ENCODE measurements at places on chromosomes 4 and X.

- no peak for DNase-seq
Measured at GRCh38 chr4:9835430-9835829, 54.0 kb downstream of the DRD5 start.

- DNase-seq: no peak
Measured at GRCh38 chrX:118577041-118577440, 81.4 kb downstream of the DOCK11 start.

DNA sequence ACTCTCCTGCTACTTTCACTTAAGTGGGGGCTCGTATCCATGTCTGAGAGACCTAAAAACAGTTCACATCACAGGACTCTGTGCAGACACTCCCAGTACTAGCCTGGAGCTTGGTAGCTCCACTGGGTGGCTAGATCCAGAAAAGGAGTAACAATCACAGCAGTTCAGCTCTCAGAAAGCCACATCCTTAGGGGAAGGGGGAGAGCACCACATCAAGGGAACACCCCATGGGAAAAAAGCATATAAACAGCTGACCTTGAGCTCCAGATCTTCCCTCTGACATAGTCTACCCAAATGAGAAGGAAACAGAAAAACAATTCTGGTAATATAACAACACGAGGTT, 175.8 kb downstream of the FAM13A start:
- no peak for DNase-seq

DNA sequence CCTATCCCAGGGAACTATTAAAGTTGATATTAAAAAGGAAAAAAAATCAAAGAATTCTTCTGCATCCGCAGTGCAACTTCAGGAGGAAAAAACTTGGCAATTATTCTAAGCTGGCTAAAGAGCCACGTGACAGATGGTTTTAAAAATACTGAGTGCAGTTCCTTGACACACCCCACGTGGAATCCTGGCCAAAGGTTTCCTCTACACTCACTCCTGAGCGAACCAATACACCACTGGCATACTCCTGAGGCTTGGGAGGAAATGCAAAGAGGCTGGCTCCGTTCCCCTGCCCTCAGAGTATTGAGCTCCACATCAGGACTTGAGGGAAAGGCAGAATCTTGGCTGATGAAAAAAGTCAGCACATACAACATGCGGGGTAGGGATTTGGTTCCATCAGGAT, 133.8 kb upstream of the ATP6AP2 start:
- DNase-seq: no peak

- no peak for DNase-seq
Measured at GRCh38 chrX:2697741-2698299, 6.7 kb downstream of the CD99 start.

- no peak for DNase-seq
Measured at GRCh38 chr4:57098941-57099340, 11.2 kb downstream of the IGFBP7 start.

DNA sequence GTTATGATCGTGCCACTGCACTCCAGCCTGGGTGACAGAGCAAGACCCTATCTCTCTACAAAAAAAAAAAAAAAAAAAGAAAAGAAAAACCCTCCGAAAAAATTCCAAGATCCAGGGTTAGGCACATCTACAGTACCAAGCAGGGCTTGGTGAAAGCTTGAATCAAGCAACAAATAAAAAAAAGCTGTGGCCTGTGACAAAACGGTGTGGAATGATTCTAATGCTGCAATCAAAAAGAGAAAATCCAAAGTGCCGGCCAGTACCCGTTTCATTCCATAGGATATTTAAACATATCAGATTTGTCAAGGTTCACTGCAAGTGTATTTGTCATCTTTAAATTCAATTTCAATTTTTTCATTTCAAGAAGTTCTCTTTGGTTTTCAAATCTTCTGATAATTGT, 20.5 kb downstream of the RWDD4 start:
- no peak for DNase-seq

DNA sequence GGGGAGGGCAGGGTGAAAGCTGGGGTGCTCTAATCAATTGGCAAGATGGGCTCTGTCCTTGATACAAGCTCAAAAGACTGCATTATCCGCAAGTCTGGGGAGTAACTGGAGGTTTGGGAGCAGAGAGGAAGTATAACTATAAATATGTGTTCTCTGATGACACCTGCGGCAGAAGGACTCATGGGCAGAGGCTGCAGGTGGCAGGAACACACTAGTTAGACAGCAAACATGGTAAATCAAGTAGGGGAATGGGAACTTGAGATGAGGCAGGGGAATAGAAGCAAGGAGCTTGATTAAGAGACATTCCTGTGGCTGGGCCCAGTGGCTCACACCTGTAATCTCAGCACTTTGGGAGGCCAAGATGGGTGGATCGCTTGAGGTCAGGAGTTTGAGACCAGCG, 30.3 kb downstream of the SH3KBP1 start:
- DNase-seq: no peak

DNA sequence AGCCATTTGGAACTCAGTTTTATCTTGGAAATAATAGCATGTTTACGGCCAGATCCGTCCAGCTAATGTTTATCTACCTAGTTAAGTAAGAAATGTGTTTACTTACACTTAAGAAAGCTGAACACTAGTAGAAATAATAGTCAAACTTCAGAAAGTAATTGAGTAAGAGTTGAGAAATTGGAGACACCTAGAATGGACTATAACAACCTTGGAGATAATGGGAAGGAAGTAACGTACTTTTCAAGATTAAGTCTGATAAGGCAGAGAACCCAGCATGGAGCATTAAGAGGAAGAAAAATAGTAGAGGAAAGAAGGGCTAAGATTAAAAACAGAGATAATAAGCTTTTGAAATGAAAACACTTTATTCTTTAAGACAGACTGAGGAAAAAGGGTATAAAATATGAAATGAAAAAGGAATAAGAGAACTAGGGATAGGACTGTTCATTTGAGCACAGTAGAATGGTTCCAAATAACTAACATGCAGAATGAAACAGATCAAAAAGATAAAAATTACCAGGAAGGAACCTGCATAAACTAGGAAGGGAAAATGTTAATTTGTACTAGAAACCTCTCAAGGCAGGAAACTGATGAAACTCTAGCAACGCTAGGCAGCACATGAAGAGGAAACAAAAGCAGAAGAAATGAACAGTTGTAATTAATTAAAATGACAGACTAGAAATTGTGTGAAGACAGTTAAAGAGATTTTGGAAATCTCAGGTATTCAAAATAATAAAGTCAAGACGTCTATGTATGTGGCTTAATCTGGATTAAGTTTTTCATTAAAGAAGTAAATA, 71.7 kb downstream of the FBXW7 start:
- no peak for DNase-seq

GRCh38 chr4:150647008-150647407, 65.1 kb downstream of the MAB21L2 start:
- no peak for DNase-seq

- DNase-seq: no peak
Measured at GRCh38 chrX:12970691-12971202, 4.2 kb upstream of the TMSB4X start.

GRCh38 chrX:123860983-123861382, 1.1 kb downstream of the XIAP start:
- no peak for DNase-seq

DNA sequence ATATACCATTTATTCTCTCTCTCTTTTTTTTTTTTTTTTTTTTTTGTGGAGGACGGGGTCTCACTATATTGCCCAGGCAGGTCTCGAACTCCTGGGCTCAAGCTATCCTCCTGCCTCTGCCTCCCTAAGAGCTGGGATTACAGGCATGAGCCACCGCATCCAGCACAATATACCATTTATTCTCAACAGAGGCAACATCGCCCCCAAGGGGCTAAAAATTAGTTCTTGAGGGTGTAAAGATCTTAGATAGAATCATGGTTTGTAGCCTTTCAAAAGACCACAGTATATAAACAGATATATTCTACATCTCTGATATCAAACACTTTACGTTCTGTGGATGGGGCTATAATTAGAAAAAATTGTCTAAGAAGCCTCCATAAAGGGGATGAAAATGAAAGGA, 39.8 kb upstream of the TCEAL2 start:
- DNase-seq: no peak

DNA sequence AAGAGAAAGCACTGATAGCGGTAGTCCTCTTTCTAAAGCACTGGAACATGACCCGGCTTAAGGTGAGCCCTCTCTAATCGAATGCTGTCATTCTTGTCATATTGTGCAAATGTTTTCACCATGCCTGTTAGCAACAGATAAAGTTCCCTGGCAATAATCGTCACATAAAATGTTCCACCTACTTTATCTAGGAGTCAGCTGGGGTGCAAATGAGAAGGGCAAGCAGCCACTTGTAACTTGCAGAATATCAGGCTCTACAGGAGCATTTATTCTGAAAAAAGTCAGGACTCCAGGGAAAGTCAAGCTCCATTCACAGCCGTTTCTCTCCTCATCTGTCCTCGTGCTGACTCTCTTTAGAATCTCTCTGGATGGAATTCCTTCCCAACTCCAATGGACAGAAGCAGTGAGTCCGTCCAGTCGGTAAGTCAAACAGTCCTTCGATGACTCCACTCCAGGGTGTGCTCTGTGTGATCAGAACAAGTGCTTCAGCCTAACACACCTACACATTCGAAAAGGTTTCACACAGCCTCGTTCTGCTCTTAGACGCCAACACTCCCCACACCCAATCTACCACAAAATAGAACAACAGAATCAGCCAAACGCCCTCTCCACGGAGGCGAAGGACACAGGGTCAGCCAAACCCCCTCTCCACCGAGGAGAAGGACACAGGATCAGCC, 101.7 kb upstream of the FRG1 start:
- no peak for DNase-seq

GRCh38 chr4:145339075-145339725, 142.5 kb upstream of the SMAD1 start:
- no peak for DNase-seq

- DNase-seq: no peak
Measured at GRCh38 chr4:94202769-94203168, 4.9 kb upstream of the SMARCAD1 start.

DNA sequence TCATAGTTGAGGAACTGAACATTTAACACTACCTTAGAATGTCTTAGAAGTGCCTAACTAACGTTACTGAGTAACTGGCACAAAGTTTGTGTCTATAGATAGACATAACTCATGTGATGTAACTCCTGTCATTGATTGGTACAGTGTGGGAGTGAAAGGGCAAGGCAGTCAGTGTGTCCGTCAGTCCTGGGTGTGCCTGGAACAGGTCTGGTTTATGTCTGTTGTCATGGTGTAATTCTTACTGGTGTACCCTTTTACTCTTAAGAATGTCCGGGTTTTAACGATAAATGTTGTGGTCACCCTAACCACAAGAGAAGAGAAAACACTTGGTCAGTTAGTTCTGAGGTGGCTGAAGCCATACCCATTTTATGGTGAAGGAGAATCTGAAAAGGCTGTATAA, 93.1 kb upstream of the ESX1 start:
- no peak for DNase-seq

- DNase-seq: no peak
Measured at GRCh38 chr4:181827246-181827645, 416.0 kb upstream of the TENM3 start.

GRCh38 chrX:11724122-11725017, 33.7 kb upstream of the MSL3 start:
- DNase-seq: no peak

- DNase-seq: no peak
Measured at GRCh38 chr4:26148927-26149326, 171.9 kb upstream of the RBPJ start.

GRCh38 chrX:45352611-45353010, 151.9 kb upstream of the DIPK2B start:
- DNase-seq: no peak

GRCh38 chr4:74315376-74315775, 7.1 kb downstream of the EPGN start:
- DNase-seq: no peak

DNA sequence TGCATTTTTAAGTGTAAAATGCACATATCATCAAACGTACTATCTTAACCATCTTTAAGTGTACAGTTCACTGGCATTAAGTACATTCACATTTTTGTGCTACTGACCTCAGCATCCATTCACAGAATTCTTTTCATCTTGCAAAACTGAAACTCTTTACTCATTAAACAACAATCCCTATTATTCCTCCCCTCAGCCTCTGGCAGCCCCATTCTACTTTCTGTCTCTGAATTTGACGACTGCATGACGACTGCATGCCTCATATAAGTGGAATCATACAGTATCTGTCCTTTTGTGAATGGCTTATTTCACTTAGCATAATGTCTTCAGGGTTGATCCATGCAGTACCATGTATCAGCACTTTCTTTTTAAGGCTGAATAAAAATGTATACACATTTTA, 38.7 kb downstream of the CNKSR2 start:
- no peak for DNase-seq

GRCh38 chrX:103536071-103536470, 16.8 kb upstream of the RAB40A start:
- DNase-seq: no peak

GRCh38 chrX:116238093-116238492, 67.5 kb downstream of the AGTR2 start:
- DNase-seq: no peak

DNA sequence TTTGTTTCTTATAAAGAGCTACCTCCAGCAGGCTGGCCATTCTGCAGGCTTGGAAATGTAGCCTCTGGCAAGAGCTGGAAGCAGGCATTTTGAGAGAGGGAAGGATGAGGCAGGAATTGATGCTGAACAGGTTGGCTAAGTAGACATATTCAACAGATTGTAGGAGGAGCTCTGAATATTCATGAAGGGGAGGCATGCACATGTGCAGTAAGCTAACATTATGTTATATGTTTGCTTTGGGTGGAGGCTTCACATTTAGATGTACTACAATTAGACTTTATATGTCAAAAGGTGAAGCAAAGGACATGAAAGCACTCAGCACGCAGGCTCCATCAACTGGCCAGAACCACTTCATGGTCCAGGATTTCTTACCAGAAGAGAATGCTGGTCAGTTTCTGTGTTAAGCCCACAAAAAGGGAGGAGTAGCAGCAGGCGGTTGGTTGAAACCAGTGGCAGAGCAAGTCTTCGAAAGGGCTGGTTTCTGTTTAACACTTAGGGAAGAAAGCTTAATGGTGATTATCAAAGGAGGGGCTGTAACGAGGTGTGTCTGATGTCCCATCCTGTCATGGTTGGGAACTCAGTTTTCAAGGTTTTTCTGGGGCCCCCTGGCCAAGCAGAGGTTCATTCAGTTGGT, 54.8 kb downstream of the FGFBP1 start:
- no peak for DNase-seq

DNA sequence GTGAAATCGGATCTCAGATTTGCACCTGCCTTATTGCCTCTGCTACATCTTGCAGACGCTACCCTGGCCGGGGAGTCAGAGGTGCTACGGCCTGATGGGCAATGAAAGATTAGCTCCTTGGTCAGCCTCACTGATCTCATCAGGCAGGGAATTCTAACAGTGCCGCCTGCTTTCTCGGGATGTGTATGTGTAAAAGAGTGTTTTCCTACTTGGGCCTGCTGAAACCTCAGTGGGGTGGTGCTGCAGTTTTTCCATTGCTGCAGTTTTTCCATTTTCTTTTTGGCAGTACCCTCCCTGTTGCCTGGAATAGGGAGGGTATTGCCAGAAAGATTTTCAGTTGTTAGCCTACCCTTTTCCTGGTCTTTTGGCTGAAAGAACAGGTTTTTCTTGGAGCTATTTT, 117.5 kb downstream of the CDKL5 start:
- no peak for DNase-seq

GRCh38 chr4:145153181-145153903, 27.0 kb downstream of the OTUD4 start:
- no peak for DNase-seq
